ENCODE measurements at places on chromosomes 12 and 14.

- DNase-seq, result no peak
Measured at GRCh38 chr14:51203881-51204280, 36.2 kb upstream of the TMX1 start.

- no peak for DNase-seq
Measured at GRCh38 chr12:34405286-34406227, 383.3 kb downstream of the ALG10 start.

DNA sequence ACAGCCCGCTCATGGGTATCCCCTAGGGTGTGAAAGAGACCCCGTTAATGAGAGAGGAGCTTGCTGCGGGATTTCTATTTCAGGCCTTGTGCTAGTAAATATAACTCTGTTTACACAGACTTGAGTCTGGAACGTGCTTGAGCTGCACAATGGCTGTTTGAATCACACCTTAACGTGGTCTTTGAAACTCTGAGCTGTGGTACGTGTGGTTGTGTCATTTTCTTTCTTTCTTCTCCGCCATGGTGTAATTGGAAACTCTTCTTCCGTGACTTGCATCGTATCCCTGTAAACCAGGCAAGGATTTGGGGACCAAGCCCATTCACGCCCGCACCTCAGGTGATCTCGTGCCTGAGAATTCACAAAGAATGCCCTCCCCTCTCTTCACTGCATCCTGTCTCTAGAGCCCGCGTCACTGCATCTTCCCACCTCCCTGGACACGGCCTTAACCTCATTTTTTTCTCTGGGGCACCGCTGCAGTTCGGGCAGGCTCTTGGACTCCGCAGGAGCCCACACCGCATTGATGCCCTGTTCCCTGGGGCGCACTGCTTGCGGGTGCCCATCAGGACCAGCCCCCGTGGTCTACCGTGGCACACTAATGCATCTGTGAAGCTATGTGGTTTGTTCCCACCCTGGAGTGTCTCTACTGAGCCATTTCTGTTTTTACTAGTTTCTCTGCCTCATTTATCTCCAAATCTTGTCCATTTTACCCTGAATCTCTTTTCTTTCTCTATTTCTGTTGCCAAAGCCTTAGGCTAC is 78.4 kb upstream of the PARP11 start:
- DNase-seq, result no peak

DNA sequence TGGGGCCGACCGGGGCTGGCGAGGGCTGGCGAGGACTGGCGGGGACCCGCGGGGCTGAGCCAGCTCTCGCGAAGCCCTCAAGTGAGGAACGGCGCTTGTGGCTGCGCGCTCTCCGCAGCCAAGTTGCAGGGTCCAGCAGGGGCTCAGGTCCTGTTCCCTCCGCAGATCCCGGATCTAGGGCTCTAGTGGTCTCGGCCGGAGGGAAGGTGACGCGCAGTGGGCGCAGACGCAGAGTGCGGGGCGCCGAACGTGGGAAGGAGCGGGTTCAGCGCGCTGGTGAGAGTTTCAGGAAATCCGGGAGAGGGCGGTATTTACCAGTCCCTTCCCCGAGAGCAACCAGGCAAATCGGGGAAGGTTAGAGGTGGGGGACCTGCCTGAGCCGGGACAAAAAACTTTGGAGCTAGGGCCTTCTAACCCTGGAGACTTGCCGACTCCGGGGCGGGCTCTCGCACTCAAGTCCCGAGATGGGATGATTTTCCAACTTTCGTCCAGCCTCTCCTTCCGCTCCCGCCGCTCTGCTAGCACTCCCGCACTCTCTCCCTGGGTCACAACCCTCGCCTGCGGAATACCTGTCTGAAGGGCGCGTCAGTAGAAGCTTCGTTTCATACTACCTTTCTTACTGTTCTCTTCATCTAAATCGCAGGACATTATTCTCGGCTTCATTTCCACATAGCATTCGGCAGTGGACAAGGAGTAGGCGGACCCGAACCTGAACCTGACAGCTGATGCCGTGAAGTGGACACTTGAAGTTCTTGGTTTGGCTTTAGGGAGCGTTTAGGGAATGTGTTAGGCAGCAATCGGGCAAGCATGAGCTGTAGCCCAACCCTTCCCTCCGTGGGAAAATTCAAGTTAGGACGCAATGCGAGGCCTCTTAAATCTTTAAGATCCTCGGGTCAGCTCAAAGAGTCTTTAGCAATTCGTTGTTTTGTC is 13.6 kb upstream of the PAX9 start:
- no peak for DNase-seq

DNA sequence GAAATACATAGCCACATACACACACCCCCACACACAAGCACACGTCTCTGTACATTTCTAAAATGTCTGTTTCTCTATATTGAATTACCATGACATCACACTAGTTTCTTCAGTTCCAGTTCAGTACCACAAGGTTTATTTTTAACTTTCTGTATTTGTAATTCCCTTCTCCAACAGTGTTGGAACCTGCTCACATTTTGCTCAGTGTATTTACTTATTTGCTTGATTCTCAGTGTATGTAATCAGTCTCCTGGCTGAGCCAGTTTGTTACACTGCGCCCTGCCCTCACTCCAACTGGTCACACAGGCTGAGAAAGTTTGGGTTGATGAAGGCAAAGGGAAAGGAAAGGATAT is 67.1 kb downstream of the MON2 start:
- no peak for DNase-seq

DNA sequence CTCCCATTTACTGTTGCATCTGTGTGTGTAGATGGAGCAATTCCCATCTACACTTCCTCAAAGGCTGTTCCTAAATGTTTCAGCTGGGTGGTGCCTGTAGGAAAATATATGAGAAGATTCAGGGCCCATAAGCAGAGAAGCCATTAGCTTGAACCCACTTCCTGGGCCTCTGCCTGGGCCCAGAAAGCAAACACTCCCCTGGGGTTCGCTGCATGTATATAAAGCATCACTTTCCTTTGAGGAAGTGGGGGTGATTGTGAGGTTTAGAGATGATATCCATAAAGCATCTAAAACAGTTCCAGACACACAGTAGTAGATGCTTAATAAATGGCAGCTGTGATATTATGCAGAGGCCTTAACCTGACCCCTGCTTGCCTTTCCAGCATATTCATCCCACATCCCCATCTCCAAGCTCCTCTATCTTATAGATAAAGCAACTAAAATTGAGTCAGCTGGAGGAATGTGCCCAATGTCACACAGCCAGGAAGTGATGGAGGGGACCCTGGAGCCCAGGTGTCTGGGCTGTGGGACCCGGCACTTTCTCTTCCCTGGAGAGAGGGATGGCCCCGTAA is 280.0 kb upstream of the CRY1 start:
- no peak for DNase-seq

GRCh38 chr14:52265253-52265652 is 2.2 kb upstream of the PTGDR start:
- no peak for DNase-seq

GRCh38 chr12:56188778-56189098 is 545 bp downstream of the SMARCC2 start:
- no peak for DNase-seq

GRCh38 chr14:24135584-24135833 is 485 bp upstream of the PSME1 start:
- no peak for DNase-seq

DNA sequence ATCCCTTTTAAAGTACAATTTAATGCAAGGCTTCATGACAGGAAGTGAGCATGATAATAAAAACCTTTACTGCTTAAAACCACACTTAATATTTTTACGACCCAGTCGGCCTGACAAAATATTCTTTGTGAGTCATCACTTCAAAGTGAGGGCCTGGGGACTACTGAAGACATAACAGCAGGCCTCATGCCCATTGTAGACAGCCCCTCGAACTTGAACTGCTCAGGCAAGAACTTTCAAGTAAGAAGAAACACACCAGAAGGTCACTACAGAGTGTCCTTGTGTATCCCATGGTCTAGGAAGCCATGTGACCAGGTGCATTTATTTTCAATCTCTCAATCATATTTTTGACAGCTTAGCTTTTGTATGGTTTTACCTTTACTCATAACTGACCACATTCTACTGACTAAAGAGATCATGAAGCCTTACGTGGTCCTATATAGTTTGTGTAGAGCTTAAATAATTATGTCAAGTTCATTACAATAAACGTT is 61.4 kb upstream of the MANSC4 start:
- no peak for DNase-seq

- DNase-seq, result no peak
Measured at GRCh38 chr14:67722293-67722692, 20.6 kb downstream of the RDH12 start.

- no peak for DNase-seq
Measured at GRCh38 chr12:69023840-69024239, 90.9 kb upstream of the CPM start.

DNA sequence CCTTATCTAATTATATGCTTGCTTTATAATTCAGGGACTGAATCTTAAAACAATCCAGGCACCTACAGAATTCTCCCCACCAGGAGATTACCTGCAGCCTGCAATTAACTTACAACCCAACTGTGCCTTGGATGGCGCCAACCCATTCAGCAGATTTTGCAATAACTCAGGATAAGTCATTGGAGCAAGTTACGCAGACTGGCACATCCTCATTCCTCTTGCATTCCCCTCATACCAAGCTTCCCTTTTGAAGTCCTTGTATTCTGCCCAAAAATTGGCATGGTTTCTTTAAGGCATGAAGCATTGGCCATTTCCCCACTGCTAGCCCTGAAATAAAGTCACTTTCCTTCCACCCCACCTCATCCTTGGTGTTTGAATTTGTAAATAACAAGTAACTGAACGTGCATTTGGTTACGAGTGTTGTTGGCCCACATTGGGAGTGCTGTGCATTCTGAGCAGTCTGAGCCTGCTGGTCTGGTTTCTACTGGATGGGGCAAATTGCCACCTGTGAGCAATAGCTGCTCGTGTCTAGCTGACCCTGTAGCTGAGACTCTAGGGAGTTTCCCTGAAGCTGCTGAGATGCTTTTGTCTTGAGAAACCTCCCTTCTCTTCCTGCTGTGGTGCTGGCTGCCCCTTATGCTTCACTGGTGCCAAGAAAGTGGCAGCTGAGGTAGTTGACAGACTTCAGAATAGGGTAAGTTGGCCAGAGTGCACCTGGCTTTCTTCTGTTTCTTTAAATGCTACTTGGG is 99.2 kb upstream of the SCAF11 start:
- no peak for DNase-seq

GRCh38 chr14:103155010-103155409 is 31.7 kb downstream of the TNFAIP2 start:
- no peak for DNase-seq

DNA sequence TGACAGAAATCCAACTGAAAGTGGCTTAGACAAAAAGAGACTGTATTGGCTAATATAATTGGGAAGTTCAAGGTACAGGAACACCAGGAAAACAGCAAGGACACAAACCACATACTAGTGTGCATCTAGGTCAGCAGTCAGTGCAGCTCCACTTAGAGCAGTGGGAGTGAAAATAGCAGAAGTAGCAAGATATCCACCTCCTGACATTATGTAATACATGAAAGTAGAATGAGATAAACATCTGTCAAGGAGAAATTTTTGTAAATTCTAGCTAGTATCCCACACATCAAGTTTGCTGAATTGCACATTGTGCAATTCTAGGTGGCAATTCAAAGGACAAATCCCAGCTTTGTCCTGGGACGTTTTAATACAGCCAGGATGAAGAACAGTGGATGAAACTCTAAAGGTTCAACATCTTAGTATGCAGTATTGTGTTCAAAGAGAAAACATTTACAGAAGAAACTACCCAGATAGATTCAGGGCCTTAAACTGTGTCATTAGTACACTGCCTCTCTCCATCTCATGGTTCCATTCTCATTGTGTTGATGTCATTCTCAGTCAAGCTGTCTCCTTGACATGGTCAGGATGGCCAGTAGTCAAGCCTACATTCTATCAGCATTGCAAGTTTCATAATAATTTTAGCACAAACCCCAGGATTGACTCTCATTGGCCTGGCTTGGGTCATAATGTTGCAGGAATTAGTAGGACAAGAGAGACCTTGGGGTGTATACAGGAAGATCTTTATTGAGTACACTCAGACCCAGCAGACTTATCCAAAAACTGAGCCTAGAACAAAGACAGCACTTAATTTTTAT is 56.8 kb downstream of the SDR9C7 start:
- DNase-seq, result no peak

GRCh38 chr12:27493260-27493940 is 30.6 kb upstream of the PPFIBP1 start:
- DNase-seq, result no peak

GRCh38 chr14:91872011-91872501 is 4.7 kb upstream of the TC2N start:
- no peak for DNase-seq

DNA sequence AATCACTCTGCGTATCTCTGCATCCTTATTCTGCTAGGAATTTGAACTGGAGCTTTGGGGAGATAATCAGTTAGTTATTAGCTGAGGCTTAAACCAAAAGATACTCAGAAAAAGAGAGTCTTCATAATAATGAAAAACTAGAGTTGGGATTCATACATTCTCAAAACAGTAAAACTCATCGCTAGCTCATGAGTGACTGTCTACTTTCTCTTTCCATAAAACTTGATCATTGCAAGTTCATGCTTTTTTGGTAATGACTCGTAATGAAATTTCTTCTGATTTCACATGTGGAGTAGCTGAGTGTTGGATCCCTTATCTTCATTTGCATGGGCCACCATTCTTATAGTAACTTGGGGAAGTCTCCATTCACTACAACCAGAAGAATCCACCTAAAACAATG is 397.7 kb downstream of the PDZRN4 start:
- DNase-seq, result no peak

GRCh38 chr12:120584343-120585149 is 3.3 kb upstream of the POP5 start:
- peak; percentile 10 for DNase-seq

DNA sequence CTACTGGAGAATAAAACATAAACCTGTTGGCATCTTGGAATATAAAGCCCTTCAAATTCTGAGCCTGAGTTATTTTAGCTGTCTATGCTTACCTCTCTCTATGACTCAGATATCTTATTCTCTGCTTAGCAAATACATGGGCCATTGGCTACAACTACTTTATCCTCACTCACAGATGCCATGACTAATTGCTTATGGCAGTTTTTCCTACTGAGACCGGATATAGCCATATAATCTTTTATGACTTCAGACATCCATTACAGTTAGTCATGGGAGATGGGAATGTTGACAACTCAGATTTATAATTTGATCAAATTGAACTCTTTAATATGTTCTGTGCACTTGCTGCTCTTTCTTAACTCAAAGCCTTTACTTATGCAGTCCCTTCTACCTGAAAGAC is 502.4 kb upstream of the ATP2B1 start:
- DNase-seq, result no peak

Data from stimulated activated CD4-positive, alpha-beta T cell treated with anti-CD3 and anti-CD28 coated beads, Interleukin-12 subunit alpha, Interleukin-12 subunit beta, amount 100 ng/mL, for 48 hours (primary cell).